Stimulated activated CD8-positive, alpha-beta memory T cell treated with anti-CD3 and anti-CD28 coated beads, Interleukin-15, amount 100 ng/mL, for 24 hours (primary cell): ENCODE measurements at places on chromosomes 2 and 18.

DNA sequence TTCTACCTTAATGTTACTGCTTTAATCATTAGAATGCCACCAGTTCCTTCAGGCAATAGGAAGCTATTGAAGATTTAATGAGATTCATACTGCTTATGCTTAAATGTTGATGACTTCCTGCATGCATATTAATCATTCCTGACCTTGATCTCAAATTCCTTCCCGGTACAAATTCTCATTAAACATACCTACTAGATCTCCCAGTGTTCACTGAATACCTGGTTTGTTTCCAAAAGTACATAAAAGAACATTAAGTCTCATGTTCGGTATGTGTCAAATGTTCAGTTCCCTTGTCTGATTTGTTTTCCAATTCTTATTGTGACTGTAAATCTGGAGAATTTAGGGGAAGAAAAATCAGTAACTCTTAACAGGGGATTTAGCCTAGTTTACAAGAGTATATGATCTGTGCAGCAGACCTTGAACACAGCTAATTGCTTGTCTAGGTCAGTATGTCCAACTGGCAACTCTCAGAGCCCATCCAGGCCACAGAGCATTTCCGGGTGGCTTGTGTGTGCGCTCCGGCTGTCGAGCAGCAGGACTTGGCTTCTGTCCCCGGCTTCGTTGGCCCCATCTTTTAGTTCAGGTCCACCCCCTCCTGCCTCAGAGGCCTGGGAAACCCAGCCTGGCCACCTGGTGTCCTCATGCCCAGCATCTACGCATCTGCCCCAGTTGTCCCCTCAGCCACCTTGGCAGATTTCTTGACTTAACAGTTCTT is 13.1 kb downstream of the METAP1D start:
- DNase-seq = no peak

GRCh38 chr2:134445985-134446382 is 192.1 kb downstream of the MGAT5 start:
- DNase-seq = no peak

- DNase-seq = no peak
These were observed 1517.5 kb upstream of the ZEB2 start for GRCh38 chr2:146037334-146037870.

DNA sequence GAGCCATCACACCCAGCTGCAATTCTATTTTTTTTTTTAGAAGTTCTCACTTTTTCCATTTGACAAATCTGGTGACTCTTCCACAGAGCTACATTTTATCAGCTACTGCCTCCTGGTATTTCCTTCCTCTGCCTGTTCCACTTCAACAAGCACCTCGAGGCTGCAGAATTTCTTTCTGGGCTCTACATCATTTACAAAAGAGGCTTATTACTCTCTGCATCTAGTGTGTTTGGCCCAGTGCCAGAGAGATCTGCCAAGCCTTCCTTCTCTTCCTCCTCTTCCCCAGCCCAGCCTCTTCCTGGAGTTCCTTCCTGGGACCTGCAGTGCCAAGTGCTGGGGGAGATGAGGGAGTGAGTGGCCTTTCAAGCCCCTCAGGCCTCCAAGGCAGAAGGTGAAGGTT is 119.6 kb upstream of the ITGA6 start:
- no peak for DNase-seq

DNA sequence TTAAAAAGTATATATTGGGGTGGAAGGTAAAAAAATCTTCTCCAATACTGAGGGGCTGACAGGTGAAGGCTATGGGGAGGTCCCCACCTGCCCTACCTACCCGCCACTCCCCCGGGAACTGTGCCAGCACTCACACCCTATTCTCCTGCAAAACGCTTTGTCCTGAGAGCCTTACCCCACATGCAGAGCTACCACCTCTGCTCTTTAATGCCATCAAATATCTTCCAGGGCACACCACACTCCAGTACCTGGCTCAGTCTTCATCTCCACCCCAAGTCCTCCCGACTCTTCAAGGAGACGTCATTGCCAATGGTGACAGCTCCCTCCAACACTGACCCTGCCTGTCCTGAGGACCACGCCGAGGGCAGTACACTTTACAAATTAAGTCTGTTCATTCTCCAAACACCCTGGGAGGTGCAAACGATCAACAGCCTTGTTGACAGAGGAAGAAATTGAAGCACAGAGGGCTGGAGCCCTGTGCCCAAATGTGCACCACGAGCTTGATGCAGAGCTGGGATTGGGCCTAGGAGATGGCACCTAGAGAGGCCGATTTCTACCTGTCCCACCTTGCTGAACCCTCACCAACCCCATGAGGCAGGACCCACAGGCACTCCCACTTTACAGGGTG is 6.0 kb upstream of the GPR55 start:
- DNase-seq = no peak

DNA sequence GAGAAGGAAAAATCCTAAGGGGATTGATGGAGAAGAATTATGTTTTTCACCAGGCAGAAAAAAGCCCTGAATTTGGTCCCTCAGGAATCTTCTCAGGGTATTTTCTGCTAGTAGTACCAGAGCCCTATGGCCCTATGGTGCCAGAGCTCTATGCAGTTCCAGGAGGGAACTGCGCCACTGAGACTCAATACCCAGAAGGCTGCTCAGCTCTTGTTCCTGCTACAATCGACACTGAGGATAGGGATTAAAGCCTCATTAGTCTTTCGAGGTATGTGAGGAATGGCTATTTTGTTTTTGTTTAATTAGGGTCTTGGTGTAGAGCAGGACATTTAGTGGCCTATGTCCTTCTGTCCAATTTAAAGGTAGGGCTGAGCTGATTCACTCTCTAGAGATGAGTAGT is 21.7 kb upstream of the PPP3R1 start:
- DNase-seq = no peak

DNA sequence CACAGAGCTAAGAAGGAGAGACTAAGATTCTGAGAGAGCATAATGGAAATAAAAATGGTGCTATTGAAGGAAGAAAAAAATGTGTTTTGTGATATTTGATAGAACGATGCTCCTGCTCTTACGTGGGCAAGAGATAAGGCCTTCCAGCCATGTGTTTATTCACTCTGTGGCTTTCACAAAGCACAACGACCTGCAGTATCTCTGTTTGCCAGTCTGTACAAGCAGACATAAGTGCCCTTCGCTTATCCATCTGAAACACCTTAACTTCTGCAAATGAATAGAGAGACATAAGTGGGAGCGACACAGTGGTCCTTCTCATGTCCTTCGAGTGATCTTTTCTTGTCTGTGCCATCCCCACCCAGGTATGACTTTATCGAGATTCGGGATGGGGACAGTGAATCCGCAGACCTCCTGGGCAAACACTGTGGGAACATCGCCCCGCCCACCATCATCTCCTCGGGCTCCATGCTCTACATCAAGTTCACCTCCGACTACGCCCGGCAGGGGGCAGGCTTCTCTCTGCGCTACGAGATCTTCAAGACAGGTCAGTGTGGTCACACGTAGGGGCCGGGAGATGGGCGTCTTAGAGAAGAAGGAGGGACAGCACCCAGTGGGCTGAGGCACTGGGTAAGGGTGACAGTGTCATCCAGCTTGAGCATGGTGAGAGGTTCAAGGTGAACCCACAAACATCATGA is 33.7 kb downstream of the NRP2 start:
- no peak for DNase-seq

- no peak for DNase-seq
These were observed 7.2 kb upstream of the PROC start for GRCh38 chr2:127410871-127411652.

GRCh38 chr2:59540864-59541263 is 1012.6 kb downstream of the BCL11A start:
- no peak for DNase-seq

DNA sequence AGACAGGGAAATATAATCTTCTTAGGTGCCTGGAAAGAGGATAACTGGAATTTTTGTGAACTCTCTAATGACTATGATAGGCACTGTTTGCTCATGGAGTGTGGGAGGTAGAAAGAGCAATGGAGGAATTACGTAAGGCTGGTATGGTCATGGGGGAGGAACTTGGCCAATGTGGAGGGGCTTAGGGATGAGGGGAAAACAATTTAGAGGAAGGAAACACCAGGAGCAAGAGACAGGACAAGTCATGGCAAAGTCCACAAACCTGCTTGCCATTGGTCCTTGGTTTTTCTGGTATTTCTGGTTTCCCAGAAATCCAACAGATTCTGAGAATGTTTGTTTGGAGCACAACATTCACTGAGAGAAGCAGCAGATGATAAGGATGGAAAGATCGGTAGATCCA is 274.2 kb downstream of the DYSF start:
- DNase-seq = no peak

- no peak for DNase-seq
These were observed 100.3 kb upstream of the TMEM200C start for GRCh38 chr18:5995626-5996025.

DNA sequence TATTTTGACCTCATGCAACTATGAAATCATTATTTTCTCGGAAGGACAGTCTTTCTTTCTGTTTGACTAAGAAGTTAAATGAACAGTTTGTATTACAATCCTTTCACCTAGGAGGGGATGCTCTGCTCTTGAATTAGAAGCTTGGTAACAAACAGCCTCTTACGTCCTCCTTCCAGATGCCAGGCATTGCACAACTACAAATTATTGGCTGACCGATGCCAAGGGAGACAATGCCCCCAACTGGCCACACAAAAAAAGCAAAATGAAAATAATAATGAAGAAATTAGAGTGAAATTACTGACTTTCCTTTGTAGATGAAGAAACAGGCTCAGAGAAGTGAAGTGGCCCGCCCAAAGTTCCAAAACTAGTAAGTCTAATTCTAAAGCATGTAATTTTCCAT is 177.9 kb downstream of the CYRIA start:
- DNase-seq = no peak

GRCh38 chr2:110747522-110748488 is 15.4 kb downstream of the ACOXL start:
- no peak for DNase-seq

DNA sequence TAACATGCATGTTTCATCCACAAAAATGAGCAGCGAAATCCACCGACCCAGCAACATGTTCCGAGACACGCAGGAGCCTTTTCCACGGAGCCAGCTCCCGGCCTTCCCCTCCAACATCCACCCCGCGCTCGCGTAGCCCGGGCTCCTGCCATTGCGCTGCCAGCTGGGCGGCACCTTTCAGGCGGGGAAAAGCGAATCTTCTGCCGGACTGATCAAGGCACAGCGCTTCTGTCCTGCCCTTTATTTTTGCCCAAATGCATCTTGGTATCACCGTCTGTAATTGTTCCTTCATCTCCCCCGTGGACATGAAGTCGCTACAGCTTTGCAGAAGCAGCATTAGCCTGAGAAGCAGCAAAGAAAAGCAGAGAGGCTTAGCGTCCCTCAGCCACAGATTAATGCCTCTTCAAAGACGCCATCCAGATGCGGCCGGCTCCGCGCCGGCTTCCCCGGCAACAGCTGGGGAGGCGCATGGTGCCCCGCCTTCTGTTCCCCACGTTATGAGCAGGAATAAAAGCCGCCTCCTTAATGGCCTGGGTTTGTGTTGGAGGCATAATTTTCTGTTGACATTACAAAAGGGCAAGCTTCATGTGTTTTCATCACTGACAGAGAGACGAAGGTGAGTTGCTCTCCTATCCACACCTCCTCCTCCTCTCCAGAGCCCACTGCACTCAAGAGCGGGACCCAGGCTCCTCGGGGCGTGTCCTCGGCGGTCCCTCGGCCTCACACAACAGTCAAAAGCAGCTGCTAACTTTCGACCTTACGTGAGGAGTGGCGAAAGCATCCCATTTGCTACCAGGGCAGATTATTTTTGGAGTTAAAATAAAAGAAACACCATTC is 122.1 kb upstream of the SALL3 start:
- DNase-seq = no peak

DNA sequence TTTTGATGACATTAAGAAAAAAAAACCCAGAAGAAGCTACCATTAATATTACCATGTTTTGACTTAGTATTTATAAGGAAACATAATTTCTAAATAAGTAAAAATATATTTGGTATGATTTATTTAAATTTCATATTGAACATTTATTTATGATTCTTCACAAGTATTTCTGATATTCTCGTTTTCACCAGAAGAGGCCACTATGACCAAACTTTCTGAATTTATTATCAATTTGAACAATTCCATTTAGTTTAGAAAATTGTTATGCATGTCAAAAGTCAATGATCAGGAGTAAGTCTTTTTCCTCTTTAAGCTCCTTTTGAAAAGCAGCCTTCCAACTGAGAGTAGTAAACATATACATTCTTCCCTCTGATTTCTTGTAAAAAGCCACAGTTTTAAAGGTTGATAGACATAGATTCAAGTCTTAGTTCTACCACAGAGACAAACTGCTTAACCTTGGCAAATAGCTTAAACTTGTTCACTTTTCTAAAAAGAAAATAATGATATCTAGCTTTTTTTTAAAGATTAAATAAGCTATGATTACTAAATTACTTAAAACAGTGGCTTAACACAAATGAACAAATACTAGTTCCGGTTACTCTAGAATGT is 329.9 kb downstream of the TRIB2 start:
- DNase-seq = no peak

DNA sequence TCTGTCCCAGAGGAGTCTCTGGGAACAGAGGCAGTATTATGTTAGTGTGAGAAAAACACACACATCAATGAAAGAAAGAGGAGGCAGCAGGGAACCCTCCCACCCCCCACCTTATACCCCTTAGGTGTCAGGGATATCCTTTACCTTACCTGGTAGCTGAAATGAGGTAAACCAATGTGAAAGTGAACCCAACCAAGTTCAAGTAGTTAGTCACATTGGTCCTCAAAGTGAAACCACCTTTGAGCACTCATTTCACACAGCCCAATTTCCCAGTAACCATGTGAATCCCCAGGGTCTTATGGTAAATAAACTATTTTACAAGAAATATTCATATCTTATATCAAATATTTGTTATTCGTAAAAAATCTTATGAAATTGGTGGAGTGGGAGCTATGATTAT is 377.8 kb downstream of the LRATD1 start:
- DNase-seq = no peak

DNA sequence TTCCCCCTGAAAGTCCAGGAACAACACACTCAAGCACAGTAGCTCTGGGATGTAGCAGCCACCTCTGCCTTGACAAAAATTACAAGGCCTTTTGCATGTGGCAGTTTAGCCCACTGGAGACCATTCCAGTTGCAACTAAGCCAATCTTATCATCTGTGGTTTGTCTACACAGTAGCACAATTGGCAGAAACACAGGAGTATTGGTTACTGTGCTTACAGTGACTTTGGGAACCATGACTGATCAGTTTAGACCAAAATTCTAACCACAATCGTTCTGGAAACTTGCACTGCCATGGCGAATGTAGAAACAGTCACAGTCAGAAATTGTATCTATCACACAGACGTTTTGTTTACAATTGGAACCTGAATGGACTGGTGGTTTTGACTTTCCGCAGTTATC is 403.7 kb upstream of the MEIS1 start:
- no peak for DNase-seq
